ENCODE measurements at places on chromosomes 2 and 18.

GRCh38 chr18:60668583-60668982 is 296.0 kb upstream of the MC4R start:
- no peak for DNase-seq

- DNase-seq = no peak
Observed at GRCh38 chr2:178946494-178946893, 103.4 kb downstream of the CCDC141 start.

DNA sequence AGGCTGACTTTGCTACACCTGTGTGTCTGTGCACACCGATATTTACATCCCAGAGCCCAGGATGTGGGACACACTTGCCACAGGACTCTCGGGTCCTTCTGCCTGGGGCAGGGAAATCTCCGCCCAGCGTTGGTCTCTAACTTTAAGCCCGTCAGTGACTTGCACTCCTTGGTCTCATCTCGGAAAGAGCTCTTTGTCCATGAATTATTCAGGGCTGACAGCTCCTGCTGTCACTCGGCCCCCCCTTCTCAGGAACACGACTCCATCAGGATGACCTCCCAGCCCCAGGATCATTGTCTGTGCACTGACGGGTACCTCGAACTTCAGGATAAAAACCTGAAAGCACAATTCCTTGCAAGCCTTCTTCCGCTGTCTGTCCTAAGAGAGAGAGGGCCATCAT is 26.6 kb downstream of the PLB1 start:
- DNase-seq = no peak

- no peak for DNase-seq
Observed at GRCh38 chr2:134131681-134132489, 122.0 kb upstream of the MGAT5 start.

DNA sequence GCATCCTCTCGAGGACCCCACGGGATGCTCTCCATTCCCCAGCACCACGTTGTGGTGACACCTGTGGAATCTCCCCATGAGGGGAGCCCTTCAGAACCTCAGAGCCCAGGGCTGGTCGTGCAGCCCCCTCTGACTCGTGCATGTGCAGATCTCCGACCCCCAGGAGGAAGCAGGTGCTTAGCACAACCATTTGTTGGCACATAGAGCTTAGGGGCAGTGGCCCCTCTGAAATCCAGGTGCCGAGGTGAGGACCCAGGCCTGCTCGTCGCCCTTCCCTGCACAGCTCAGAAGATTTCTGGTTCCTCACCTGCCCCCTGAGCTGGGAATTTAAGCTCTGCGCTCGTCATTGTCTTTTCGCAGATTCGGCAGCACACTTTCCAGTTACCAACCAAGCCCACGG is 1.3 kb upstream of the OTOS start:
- DNase-seq = no peak

DNA sequence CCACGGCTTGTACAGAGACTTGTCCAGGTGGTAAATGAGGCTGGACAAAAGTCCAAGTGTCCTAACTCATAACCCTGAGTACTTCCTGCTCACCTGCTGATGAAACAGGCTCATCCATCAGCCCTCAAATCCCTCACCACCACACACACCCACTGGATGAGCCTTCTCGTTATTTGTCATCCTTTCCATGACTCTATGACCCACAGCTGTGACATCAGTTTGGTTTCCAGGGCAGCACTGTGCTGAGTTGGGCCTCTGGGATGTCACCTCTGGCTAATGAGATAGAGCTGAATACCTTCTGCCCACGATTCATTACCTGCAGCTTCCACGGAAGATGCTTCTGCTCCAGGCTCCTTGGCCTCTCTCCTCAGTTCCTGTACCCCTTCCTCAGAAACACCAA is 39.4 kb downstream of the SLC14A2 start:
- DNase-seq = no peak

DNA sequence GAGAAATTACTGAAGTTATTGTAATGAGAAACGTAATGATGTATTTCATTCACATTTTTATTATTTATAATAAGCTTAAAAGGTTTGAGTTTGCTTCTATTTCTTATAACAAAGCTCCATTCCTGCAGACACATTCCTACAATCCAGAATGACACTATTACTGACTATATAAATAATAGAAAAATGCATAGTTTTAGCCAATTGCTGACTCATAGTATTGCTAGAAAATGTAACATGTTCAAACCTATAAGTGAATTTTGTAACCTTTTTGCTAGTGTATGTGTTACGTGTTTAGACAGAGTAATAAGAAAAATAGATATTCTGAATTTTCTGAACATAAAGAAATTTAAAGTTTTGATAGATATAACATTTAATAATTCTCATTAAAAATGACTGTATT is 9.3 kb upstream of the VWC2L start:
- DNase-seq = no peak

DNA sequence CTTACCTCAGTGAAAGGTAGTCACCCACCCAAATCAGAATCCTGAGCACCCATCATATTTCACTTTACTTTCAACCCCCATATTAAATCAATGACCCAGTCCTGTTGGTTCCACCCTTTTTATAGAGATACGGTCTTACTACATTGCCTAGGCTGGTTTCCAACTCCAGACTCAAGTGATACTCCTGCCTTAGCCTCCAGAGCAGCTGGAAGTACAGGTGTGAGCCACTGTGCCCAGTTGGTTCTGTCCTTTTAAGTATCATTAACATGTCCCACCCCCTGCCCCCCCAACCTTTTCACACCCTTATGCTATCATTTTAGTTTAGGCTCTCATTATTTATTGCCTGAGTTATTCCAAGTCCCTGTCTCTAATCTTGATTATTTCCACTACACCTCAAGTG is 28.7 kb downstream of the MSH6 start:
- no peak for DNase-seq

DNA sequence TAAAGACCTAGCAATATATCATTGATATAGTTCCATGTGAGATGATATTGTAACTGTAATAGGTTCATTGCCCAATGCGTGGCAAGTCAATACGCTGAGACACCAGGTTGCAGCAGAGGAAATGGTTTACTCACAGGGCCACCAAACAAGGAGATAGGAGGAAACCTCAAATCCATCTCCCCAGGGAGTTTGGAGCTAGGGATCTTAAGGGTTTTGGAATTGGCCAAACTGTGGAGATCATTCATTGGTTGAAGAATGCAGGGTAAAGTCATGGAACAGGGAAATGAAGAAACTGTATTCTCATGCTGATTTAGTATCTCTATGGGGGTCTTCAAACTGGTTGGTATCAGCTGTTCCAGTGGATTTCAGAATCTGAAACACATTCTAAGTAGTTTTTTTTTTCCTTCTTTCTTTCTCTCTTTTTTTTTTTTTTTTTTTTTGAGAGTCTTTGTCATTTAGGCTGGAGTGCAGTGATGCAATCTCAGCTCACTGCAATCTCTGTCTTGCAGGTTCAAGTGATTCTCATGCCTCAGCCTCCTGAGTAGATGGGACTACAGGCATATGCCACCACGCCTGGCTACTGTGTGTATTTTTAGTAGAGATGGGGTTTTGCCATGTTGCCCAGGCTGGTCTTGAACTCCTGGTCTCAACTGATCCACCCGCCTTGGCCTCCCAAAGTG is 30.7 kb upstream of the PPM1B start:
- no peak for DNase-seq

- DNase-seq = no peak
Observed at GRCh38 chr2:197121255-197121654, 189.3 kb downstream of the ANKRD44 start.

DNA sequence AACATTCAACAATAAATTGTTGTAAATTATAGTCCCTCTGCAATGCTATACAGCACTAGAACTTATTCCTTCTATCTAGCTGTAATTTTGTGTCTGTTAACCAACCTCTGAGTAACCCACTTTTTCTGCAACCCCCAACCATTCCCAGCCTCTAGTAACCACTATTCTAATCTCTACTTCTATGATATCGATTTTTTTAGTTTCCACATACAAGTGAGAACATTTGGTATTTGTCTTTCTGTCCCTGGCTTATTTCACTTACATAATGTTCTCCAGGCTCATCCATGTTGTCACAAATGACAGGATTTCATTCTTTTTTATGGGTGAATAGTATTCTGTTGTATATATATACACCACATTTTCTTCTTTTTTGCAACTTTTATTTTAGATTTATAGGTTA is 147.6 kb downstream of the MAIP1 start:
- no peak for DNase-seq

DNA sequence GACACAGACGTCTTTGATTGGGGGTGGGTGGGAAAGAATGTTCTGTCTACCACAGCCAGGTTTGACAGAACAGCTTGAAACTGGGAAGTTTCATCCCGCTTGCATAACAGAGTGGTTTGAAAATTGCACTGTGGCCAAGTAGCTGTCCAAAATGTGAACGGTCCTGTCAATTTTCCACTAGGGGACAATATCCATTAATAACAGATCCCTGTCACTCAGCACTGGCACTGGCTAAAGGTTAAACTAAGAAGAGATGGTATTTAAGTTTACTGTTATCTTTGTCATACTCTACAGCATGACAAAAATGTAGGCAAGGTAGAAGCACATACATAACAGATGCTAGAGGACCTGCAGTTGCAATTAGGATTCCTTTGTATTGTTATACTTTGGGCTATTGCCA is 55.6 kb upstream of the ACMSD start:
- no peak for DNase-seq

- no peak for DNase-seq
Observed at GRCh38 chr18:40984856-40985255, 970.2 kb upstream of the PIK3C3 start.

- no peak for DNase-seq
Observed at GRCh38 chr2:164146441-164146840, 410.6 kb upstream of the FIGN start.

GRCh38 chr2:203763938-203764664 is 57.7 kb downstream of the CD28 start:
- DNase-seq = no peak

DNA sequence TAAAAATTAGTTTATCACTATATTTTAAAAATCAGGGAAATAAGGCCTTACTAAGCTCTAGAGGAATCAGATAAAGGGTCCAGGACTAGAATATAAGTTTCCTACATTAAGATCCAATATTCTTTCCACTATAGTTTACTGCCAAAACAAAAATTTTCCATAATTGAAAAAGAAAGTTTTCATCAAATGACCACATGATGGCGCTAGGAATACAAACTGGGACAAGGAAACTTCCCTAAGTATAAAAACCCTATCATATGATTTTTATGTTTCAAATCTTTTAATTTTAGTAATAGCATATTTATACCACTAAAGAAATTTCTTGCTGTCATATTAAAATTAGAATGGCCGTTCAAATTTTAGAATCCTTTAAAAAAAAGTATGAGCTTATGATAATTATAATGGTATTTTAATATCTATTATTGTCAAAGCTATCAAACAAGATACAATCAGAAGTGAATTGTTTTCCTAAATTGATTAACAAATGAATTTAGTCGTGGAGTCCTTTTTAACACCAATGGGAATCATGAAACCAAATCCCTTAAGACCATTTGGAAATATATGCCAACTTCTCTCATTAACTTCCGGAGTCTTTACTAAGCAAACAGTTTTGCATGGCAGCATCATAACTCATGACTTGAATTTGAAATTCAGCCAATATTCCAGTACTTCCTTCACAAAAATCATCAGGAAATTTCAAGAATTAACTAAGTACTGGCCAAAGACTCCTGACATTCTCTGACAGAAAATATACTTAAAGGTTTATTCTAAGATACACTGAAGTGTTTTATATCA is 70.3 kb downstream of the SCN1A start:
- DNase-seq = no peak

All from NCI-H2107 (cell line).